ENCODE measurements at places on chromosomes 6 and 20.

GRCh38 chr6:8335896-8336295, 99.4 kb downstream of the SLC35B3 start:
- DNase-seq, result no peak

DNA sequence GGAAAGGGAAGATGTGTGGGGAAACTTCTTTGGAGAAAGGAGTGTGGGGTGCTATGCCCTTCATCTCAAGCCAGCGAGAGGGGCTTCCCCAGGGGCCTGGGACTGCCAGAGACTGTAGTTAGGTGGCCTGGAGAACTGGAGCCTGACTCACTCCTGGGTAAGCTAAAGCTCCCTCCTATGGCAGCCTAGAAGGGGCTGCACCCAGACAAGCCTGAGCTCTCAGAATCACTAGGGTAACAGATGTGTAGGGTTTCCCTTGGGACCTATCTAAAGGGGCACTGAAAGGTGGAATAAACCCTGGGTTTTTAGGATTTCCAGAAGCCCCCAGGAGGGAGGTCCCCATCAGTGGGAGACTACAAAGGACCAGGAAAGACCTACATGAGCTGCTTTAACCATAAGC, 1.6 kb upstream of the ARMC2 start:
- DNase-seq, result no peak

GRCh38 chr6:134584847-134585516, 267.1 kb upstream of the SGK1 start:
- peak; percentile 43 for DNase-seq

DNA sequence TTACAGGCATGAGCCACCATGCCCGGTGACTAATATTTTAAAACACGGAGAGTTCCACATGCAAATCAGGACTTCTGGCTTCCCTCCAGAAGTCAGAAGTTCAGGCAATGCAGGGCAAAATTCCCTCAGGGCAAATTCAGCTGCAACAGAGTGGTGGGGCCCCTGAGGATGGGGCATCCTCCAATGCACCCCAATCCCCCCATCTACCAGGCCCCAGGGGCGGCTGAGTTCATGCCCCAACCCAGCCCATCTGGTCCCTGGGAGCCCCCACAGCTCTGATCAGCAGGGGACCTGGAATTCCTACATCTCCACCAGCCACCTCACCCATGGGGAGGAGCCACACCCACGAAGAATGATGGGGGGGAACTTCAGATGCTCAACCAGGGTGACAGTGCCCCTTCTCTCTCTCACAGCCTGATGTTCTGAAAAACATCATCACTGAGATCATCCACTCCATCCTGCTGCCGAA, 22.6 kb downstream of the BPIFB1 start:
- DNase-seq, result no peak

- no peak for DNase-seq
Observed at GRCh38 chr6:108966251-108966650, 118.0 kb downstream of the ARMC2 start.

DNA sequence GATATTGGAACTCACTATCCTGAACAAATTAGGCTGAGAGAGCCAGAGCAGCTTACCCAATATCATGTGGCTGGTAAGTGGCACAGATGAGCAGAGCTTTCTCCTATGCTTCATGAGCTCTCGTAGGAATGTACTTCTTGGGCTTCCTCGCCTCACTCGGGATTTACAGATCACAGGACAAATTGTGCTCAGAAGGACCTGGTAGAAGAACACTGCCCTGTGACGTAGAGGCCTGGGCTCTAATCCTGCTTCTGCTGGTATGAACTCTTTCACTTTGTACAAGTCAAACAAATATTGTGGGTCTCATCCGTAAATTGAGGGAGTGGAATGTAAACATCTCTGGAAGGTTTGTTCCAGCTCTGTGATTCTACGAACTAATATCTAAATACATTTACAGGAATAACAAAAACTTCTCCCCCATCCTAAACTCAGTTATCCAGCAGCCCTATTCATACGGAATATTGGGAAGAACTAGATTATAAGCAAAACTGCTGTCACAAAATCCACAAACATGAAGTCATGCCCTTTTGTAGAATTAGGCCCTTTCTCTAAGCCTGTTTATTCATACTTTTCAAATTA, 187.6 kb downstream of the CLIC5 start:
- no peak for DNase-seq

DNA sequence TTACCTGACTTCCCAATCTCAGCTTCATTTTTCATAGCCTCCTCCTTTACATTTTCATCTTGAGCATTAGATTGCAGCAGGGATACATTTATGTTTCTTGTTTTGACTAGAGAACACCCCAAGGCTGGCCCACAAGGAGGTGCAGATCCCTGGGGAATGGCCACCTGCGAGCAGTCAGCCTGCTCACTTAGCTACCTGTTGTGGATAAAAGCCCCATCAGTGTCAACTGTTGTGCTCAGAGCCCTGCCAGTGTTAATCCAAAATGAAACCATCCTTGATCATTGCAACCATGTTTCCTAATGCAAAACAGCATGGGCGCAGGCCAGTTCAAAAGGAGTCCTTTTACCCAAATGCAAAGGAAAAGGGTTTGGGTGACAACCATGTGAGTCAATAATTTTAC, 50.8 kb downstream of the CNR1 start:
- DNase-seq, result no peak

GRCh38 chr20:23399568-23400241, 21.6 kb downstream of the NAPB start:
- DNase-seq, result no peak

DNA sequence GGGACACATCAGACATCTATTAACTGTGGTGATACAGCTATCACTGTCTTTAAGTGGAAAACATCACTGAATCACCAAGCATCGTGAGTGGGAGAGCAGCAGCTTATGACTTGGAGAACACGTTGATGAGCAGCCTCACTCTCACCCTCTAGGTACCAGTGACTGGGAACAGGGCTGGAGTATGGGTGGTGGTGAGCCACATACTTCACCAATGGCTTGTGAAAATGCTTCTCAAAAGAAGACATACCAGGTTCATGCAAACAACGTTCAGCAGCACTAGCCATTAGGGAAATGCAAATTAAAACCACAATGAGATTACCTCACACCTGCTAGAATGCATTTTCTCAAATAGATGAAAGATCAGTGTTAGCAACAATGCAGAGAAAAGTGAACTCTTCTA, 25.3 kb downstream of the SNX5 start:
- DNase-seq, result no peak

GRCh38 chr20:4411744-4412143, 310.0 kb upstream of the PRND start:
- DNase-seq, result peak; percentile 4

- DNase-seq, result peak; percentile 51
Observed at GRCh38 chr6:106510090-106510970, 119.0 kb downstream of the RTN4IP1 start.

- no peak for DNase-seq
Observed at GRCh38 chr6:157316871-157317814, 6.2 kb downstream of the TMEM242 start.

GRCh38 chr20:11970243-11970836, 52.6 kb downstream of the BTBD3 start:
- no peak for DNase-seq

DNA sequence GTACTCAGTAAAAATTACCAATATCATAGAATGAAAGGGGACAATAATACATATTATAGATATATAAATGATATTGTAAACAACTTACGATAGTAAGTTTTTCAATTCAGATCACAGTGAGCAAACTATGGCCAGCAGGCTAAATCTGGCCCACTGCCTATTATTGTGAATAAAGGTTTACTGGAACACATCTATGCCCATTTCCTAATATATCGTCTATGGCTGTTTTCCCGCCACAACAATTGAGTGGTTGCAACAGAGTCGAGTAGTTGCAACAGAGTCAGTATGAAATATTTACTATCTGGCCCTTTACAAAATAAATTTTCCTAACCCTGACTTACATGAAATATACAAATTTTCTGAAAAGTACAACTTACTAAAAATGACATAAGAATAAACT, 297.3 kb upstream of the KCNQ5 start:
- DNase-seq, result no peak

GRCh38 chr20:61934716-61935530, 130.8 kb downstream of the TAF4 start:
- DNase-seq, result peak; percentile 49

DNA sequence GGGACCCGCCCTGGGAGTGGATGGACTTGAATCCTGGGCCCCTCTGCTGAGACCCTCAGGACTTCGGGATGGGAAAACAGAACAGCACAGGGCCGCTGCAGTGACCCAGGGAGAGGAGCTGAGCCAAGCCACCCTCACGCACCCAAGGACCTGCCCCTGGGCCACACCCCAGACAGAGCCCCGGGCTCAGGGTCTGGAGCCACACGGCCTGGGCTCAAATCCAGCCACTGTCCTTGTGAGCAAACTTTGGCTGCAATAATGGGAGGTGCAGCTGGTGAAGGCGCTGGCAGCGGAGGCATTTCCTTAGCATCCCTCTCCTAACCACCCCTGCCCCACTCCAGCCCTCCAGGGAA, 207.7 kb downstream of the PREX1 start:
- DNase-seq, result no peak

GRCh38 chr6:26086211-26086610, 1.0 kb upstream of the HFE start:
- no peak for DNase-seq

GRCh38 chr6:43774776-43775534, 4.9 kb downstream of the VEGFA start:
- peak; percentile 73 for DNase-seq

GRCh38 chr6:91562955-91563354, 976.1 kb upstream of the MAP3K7 start:
- DNase-seq, result no peak

DNA sequence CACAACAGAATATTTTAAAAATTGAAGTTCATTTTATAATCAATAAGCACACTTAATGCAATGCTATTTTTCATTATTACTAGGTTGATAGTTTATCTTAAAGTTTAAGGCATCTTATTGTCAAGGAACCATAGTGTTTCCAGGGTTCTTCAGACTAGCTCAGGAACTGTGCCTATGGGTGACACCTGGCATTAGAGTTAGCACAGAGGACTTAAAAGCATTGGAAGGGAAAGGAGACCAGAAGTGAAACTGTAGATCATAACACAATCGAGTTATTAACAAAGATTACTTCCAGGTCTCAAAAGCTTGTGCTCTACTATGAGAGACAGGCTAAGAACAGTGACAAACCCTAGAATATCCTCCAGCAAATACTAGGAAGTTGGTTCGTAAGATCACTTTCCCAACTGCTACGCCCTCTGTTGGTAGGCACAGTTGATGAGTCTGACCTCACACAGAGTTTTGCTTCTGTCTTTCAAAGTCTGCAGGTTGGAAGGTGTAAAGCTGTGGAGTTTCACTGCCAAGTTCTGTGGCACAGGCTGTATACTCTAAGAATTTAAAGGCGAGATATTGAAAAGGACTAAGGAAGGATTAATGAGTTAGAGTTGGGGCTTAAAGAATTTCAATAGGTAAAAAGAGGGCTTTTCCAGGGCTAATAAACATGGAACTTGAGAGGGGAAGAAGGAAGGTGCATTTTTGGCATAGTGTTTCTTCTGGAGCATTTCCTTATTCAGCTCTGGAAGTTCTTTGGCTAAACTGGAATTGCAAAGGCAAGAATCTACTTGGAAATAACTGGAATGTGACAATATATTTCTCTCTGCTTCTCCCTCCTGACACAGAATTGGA, 531.3 kb upstream of the JAG1 start:
- DNase-seq, result peak; percentile 74

DNA sequence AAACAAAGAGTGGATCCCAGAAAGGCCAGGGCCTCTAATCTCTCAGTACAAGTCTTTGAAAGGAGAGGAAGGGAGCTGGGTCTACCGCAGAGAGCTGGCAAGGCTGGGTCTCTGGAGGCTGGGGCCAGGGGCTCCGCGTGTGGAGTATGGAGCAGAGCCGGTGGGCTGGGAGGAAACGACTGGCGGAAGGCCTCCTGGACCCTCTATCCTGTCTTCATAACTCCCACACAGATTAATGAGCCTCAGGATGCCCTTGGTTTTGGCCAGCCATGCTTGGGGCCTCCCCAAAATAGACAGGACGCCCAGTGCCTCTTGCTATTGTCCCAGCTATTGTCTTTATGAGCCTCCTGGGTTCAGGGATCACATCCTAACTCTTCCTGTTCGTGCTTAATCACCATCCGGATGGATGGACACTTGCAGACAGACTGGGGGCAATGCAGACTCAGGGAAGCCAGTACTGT, 306.4 kb downstream of the DHX35 start:
- DNase-seq, result no peak

DNA sequence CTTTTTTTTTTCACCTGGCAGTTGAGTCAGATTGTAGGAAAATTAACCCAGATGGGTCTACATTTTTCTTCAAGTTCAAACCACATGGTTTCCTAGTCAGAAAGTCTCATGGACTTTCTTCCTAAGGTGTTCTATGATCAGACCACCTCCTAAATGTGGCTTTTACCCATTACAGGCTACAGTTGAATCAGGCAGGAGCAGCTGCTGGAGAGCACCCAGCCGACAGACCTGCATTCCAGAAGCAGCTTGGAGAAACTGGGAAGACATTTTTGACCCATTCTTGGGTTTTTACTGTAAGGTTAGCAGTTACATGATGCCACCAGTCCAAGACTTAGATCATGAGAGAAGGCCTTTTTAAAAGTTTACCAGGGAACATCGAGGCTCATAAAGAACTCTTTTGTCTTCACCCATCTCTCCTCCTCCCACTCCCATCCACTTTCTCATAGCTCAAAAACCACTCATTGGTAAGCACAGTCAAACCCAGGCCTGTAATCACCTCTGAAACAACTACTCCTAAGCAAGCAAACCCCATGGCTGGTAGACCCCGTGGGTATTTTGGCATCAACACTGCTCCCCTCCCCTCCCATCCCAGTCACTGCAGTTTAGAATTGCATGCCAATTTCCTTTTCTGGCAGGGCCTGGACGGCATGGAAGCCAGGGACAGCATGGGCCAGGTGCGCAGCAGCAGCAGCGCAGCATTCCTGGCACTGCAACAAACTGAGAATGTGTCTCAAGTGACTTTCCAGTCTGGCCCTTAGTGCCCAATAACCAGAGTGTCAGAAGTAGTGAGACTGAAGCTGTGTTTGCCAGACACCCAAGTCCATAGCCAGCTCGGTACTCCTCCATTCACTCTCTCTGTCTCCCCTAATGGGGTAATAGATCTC, 113.7 kb downstream of the CLIC5 start:
- no peak for DNase-seq

- DNase-seq, result no peak
Observed at GRCh38 chr6:85136310-85136709, 313.6 kb upstream of the NT5E start.

GRCh38 chr20:54351371-54352136, 123.8 kb upstream of the DOK5 start:
- no peak for DNase-seq

- DNase-seq, result no peak
Observed at GRCh38 chr6:128888444-128889175, 5.7 kb downstream of the LAMA2 start.

- no peak for DNase-seq
Observed at GRCh38 chr6:751765-752164, 58.8 kb upstream of the EXOC2 start.

- no peak for DNase-seq
Observed at GRCh38 chr6:16752206-16752866, 8.9 kb downstream of the ATXN1 start.

- peak; percentile 89 for DNase-seq
Observed at GRCh38 chr20:19583532-19584175, 174.4 kb upstream of the RIN2 start.

Measured in ELF-1 (cell line).